Activated effector memory CD4-positive, alpha-beta T cell treated with Interleukin-2 at 50 U/mL for 16 hours (primary cell): ENCODE measurements at places on chromosomes 6 and 20.

GRCh38 chr20:62407221-62407992, at the start of gene CABLES2:
CABLES2 (minus strand) TSS chr20:62407285; CDS start chr20:62407276, 9 bp downstream.
- peak; percentile 87 for DNase-seq

DNA sequence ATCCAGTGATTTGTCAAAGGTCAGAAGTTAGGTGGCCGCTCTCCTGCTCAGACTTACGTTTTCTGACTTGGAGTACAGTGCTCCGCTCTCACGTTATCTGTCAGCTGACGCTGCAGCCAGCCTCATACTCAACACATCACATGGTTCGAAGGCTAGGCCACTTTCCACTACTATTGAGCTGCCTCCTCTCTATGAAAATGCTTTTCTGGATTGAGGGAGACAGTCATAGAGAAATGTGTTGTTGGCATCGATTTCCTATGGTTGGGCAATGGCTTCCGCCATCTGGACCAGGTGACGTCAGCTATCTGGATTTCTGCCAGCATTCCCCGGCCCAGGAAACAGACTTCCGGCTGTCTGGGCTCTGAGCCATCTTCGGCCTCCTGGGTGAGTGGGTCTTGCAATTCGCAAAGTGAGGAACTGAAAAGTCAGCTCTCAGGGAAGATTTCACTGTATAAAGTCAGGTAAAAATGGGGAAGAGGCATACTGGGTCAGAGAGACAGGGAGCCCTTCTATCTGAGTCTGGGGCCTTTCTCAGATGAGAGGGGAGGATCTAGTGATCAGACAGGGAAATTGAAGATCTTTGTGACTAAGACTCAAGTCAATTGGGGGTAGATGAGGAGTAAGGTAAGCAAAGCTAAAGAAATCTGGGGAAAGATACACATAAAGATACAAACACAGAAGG, 37.5 kb upstream of the IER3 start:
- no peak for DNase-seq

- no peak for DNase-seq
These were observed 160.3 kb downstream of the ADAT2 start for GRCh38 chr6:143290206-143290605.

GRCh38 chr6:3356824-3357420, 98.2 kb downstream of the PSMG4 start:
- no peak for DNase-seq

GRCh38 chr20:37475252-37475651, 45.8 kb upstream of the NNAT start:
- DNase-seq = no peak

- DNase-seq = no peak
These were observed 850 bp upstream of the HECA start for GRCh38 chr6:139134064-139134395.

DNA sequence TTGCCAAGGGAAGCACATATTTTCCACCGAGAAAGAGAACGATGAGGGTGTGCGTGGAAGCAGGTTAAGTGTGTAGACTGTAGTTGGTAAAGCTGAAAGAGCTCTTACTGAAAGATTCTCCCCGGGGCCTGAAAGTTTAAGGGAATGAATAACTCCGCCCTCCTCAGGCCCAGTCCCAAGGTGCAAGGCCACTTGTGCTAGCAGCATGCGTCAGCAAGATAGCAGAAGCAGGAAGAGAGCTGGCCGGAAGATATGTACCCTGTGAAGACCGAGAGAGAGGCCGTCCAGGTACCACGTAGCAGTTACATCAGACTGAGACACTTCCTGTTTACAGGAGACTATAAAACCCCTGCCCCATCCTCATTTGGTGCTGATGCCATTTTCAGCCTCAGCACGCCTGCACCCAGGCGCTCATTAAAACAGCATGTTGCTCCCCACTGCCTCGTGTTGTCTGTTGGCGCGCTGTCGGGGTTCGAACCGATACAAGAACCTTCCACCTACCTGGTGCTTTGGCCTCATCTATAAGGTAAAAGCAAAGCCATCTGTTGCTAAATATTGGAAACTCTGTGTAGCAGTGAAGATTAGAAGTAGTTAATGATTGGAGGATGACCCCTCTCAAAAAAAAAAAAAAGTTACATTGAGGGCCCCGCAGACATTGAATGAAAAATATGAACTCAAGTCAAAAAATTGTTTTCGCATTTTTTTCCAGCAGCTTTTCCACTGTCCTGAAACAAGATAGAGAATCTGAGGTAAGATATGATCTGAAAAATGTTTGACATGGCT, 18.6 kb upstream of the FAM135A start:
- DNase-seq = no peak
